Left hindlimb (tissue), 1 donor: ENCODE measurements at places on chromosomes 12 and 14.

- no peak for DNase-seq
These were observed 112.5 kb downstream of the PTPRQ start for GRCh38 chr12:80556566-80556965.

- DNase-seq, result no peak
These were observed 513.4 kb downstream of the MED13L start for GRCh38 chr12:115763982-115764621.

DNA sequence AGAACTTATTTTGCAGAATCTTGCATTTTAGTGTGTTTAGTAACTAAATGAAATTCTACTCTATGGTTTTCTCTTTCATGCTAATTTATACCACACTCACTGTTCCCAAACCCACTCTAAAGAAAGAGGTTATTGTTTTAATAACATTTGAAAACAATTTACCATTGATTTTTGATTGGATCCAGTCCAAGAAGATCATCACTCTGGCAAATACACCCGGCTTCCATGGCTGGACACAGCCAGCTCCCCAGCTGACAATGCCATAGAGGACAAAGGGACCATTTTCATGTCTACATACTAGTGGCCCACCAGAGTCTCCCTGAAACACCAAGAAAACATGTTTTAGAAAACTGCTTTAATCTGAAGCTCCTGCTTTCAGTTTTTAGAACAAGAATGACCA lies 42.4 kb downstream of the OVCH1 start:
- DNase-seq, result no peak

DNA sequence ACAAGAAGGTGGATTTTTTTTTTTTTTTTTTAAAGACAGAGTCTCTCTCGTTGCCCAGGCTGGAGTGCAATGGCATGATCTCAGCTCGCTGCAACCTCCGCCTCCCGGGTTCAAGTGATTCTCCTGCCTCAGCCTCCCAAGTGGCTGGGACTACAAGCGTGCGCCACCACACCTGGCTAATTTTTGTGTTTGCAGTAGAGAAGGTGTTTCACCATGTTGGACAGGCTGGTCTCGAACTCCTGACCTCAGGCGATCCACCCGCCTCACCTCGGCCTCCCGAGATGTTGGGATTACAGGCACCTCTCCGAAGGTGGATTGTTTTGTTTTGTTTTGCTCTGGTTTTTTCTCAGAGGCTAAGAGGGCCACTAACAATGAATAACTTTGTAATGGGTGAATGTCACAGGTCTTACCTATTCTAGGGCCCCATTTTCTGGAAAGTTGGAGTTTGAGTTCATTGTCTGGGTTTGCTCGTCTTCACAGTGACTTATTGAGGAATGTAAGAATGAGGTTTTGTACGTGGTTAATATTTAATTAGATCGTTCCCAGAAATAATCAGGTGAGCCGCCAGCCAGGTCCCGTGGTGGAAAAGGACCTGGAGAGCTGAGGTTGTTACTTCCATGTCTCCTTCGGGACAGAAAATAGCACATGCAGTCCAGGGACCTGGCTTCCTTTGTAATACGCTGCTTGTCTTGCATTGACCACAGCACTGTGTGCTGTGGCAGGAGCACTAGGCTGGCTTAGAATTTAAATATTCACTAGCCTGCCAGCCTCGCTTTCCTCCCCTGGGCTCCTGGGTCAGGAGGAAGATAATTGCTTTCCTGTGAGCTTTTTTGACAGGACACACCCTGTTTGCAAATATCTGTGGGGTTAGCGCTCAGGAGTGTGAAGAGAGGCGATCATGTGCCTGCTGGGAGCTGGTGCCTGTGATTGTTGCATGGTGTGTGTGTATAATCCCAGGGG lies 2.3 kb downstream of the HIP1R start:
- no peak for DNase-seq

GRCh38 chr14:81313775-81314429 lies 86.2 kb downstream of the STON2 start:
- DNase-seq, result no peak

- DNase-seq, result no peak
These were observed 701.8 kb downstream of the TMTC2 start for GRCh38 chr12:83388551-83388950.

- DNase-seq, result no peak
These were observed 394.6 kb downstream of the C12orf75 start for GRCh38 chr12:105725054-105725453.

- no peak for DNase-seq
These were observed 7.4 kb downstream of the PRIMA1 start for GRCh38 chr14:93780813-93781400.

DNA sequence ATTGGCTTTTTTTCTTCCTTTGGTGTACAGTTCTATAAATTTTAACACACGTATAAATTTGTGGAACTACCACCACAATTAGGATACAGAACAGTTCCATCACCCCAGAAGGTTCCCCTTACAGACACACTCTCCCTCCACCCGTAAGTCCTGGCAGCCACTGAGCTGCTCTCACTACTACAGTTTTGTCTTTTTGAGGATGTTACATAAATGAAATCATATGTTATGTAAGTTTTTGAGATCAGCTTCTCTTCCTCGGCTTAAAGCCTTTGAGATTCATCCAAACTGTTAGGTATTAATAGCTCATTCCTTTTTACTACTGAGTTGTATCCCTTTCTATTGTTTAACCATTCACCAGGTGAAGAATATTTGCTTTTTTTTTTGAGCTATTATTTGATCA lies 74.3 kb upstream of the SLC24A4 start:
- peak; percentile 54 for DNase-seq

GRCh38 chr12:7493006-7493405 lies 10.6 kb downstream of the CD163 start:
- DNase-seq, result no peak

GRCh38 chr12:91316161-91316906 lies 133.7 kb upstream of the DCN start:
- no peak for DNase-seq

DNA sequence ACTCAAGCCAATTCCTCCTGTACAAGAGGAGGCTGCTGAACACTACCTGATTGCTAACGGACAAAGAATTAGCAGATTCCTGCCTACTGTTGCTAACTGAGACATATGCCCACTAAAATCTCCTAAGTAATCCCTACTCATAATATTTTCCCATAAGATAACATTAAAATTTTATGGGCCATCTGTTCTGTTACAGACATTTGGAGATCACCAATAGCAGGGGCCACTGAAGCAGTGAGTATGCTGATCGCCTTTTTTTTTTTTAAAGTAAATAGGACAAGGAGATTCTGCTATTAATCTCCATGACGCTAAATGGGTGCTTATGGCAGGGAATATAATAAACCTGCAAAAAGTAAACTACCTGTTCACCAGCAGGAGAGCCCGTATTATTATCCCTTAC lies 292.9 kb downstream of the MED13L start:
- DNase-seq, result no peak

DNA sequence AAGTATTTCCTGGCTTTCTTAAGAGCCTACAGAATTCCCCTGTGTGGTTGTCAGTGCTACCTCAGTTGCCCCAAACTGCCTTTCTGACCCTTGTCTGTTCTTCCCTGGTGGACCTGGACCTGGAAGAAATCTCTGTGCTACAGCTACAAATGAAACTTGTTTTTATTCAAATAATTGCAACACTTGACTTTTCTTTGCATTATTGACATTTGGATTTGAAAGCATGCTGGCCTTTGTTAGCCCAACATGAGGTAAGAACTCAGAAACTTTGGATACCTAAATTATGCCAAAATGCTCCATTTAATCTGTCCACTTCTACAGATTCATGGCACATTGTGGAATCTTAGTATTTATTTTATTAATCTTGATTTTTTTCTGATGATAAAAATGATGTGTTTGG lies 142.9 kb downstream of the SAMD4A start:
- DNase-seq, result no peak

DNA sequence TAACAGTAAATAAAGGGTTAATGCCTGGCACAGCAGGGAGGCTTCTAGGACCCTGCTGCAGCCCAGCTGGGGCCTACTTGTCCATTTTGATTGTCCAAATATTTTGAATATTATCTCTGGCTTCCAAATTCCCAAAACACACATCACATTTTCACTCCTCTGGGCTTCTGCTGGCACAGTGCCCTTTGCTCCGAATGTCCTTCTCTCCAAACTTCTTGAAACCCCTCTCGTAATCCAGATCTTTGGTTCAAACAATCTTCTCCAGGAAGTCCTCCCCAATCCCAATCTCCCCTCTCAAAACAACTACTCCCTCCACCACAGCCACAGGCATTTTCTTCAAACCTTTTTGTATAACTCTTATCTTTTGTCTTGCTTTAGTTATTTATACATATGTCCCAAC lies 225.6 kb downstream of the PPM1H start:
- no peak for DNase-seq

DNA sequence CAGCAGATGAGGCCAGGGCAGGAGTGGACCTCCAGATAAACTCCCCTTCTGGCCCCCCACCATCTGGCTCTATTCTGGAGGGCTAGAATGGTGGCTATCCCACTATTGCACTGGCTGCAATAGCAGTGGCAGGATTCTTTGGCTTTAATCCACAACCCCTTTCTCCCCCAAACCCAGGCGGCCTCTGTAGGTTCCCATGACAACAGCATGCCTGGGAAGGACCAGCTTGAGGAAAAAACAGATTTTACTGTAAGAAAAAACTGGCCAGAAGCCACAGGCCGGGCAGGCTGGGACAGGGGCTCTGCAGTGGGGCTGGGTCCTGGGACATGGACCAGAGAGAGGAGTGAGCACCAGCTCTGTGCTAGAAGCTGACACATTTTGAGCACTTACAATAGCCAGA lies 13.6 kb upstream of the ACVR1B start:
- DNase-seq, result no peak

- DNase-seq, result no peak
These were observed 161.1 kb downstream of the BTG1 start for GRCh38 chr12:91984556-91984955.

GRCh38 chr12:32272465-32272864 lies 126.9 kb upstream of the FGD4 start:
- DNase-seq, result no peak

- no peak for DNase-seq
These were observed 95.7 kb downstream of the PPP2R5C start for GRCh38 chr14:101857226-101857625.

DNA sequence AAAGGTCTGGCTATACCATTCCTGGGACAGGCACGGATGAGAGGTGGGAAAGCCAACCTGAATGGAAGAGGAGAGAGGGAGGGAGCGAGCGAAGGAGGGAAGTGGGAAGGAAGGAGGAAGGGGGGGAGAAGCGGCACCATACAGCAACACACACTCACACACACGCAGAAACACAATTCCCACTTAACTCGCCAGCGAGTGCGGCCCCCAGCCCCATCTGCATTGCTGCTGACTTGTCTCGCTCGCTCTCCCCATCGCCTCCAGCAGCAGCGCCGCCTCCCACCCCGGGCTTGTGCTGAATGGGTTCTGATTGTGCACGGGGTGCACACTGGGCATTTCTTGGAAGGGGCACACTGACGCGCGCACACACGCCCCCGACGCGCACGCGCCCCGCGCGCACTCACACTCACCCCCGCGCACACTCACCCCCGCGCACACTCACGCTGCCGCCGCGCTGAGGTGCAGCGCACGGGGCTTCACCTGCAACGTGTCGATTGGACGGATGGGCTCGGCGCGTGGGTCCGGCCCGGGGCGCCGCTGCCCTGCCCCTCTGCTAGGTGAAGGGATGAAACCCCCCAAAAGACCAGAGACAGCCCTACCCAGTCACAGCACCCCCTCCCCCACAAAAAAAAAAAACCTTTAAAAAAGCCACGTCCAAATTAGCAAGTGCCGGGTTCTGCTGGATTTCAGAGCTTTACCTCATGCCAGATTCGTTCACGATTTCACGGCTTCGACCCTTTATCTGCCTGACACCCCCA lies 685 bp downstream of the GRIN2B start:
- peak; percentile 40 for DNase-seq

GRCh38 chr14:51547260-51547659 lies 104.5 kb upstream of the FRMD6 start:
- DNase-seq, result peak; percentile 68

GRCh38 chr12:132194056-132194455 lies 49.8 kb downstream of the NOC4L start:
- no peak for DNase-seq

DNA sequence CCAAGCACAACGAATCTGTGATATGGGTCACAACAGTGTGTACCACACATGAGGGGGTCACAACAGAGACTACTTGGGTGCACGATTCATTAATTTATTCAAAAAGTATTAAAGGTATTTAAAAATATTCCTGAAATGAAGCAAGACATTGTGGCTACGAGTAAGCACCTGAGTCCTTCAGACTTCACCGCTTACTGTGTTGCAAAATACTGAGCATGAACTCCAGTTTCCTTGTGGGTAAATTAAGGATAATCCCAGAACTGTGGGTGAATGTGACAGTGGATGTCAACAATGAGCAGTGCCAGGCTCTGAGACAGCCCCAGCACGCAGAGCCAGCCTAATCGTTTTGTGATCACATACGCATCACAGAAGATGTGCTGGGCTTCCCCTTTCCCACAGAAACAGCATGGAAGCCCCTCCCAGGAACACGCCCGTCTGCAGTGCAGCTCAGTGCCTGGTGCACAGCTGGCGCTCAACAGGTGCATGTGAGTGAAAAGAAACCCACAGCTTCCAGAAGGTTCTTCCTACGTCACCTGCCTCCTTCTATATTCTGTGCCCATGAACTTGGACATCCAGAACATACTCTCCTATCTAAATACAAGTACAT lies 29.1 kb downstream of the CDC42BPB start:
- DNase-seq, result no peak

GRCh38 chr14:92755495-92755894 lies 7.1 kb upstream of the LGMN start:
- no peak for DNase-seq

- DNase-seq, result no peak
These were observed 20.9 kb downstream of the AKAP6 start for GRCh38 chr14:32350020-32350419.

GRCh38 chr14:54278665-54279295 lies 118.0 kb upstream of the CDKN3 start:
- DNase-seq, result no peak

DNA sequence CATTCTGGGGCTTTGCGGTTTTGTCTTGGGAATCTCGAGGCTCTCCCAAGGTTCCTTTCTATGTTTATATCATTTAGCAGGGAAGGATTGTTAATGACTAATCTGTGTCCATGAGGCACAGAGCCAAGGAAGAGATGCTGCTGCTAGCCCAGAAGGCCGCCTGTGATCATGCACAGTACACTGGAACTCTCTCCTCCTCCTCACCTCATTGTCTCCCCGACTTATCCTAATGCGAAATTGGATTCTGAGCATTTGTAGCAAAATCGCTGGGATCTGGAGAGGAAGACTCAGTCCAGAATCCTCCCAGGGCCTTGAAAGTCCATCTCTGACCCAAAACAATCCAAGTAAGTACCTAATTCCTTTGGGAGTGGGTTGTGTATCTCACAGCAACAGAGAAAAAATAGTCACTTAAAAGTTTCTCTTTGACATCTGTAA lies at the start of gene NR1H4:
TSS of gene NR1H4 (plus strand) at position 151 of the 435 bp plus-strand sequence. CDS start 19,458 bp downstream, outside the sequence.
- DNase-seq, result no peak

DNA sequence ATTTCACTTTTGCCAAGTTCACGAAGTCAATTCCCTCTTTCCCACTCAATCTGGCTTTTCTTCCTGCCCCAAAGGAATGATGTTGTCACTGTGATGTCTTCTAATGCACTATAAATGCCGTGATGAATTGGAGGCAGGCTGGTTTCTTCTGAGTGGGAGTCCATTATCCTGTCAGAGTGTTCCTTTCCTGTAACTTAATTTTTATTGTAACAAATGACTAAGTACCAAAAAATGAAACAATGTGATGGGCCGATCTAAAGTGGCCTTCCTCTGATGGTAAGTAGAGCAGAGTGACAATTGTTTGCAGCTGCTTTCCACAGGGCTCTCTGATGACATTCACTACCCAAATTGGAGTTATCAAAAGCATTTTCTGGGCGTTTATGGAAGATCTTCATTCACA lies 22.2 kb downstream of the TMEM30B start:
- DNase-seq, result no peak

- DNase-seq, result no peak
These were observed 32.0 kb downstream of the SLC25A29 start for GRCh38 chr14:100274250-100274649.

GRCh38 chr12:14774906-14775635 lies 28.2 kb downstream of the WBP11 start:
- peak; percentile 69 for DNase-seq
